Glutamatergic neuron (in vitro differentiated cells): ENCODE measurements at places on chromosomes 11 and 22. TPM values are rescaled to one million over a fixed set of nuclear protein-coding genes. Genes with fewer than 3 reads are reported as not detected.

Gene CASP5
- not detected for total RNA-seq

DNA sequence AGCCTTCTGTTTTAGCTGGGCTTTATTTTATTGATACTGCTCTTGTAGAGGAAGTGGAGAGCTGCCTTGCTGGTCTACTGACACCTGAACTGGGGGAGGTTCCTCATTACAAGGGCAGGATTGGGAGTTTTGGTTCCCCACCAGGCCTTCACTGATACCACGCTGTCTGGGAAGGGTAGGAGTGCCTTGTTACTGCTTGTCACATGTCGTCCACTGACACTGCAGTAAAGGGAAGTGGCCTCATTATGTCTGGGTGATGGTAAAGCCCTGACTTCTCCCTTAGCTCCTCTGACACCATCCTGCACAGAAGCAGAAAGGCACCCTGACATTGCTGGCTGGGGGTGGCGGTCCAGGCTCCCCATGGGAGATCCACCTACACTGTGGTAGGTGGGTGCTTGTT, 38.7 kb upstream of the ELF5 start:
- no peak for DNase-seq

Gene MEI1
- 0.64 TPM for total RNA-seq

GRCh38 chr11:77761491-77761890, 59.0 kb downstream of the RSF1 start:
- DNase-seq, result no peak

DNA sequence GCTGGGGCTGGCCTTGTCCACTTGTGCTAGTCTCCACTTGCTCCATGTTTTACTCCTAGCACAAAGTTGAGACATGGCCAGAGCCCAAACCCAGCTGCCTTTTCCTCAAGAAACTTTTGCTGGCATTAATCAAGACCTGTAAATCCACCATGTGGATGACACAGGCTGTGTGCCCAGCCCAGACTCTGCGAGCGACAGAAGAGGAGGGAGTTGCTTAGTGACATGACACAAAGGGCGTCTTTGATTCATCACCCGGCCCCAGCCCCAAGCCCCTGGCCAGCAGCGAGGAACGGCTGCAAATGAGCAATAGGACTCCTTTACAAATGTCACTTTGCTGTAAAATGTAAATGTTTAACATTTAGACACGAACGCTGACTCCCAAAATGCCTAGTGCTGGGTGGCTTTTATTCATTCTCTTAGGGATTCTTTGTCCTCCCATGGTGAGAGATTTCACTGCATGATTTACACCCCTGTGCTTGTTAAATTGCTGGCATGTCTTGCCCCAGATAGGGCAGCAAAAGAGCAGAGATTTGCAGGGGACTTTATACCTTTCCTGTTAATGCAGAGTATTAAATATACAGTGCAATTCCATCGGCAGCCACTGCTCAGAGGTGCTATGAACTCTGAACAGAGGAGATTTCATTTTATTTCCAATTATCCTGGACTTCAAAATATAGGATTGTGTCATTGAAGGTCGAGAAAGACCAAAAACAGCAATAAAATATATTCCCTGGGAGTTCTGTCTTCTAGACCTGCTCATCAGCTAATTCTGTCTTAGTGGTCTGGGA, 263.6 kb upstream of the NCAM1 start:
- no peak for DNase-seq

Gene HYOU1
- 193 TPM for total RNA-seq

Gene MFNG
- total RNA-seq, result 61.1 TPM

Gene NUP98
- total RNA-seq, result 49.6 TPM
